ENCODE measurements at places on chromosomes 2 and 18. TPM values are rescaled to one million over a fixed set of nuclear protein-coding genes. Genes with fewer than 3 reads are reported as not detected.

SERPINB12 gene
- total RNA-seq = 0.28 TPM

GAL3ST2 gene
- total RNA-seq = not detected

LAPTM4A gene
- total RNA-seq = 71.0 TPM

TUBA3E gene
- not detected for total RNA-seq

FSIP2 gene
- 0.85 TPM for total RNA-seq

MROH2A gene
- not detected for total RNA-seq

DSG1 gene
- total RNA-seq = 48.9 TPM

RBM44 gene
- total RNA-seq = 0.09 TPM

TMEM17 gene
- total RNA-seq = 2.3 TPM

GAREM2 gene
- total RNA-seq = 0.05 TPM

GBX2 gene
- not detected for total RNA-seq

ATP6V1C2 gene
- total RNA-seq = 0.09 TPM

NEB gene
- 0.07 TPM for total RNA-seq

VWA3B gene
- total RNA-seq = not detected

OTOS gene
- total RNA-seq = not detected

UGT1A9 gene
- total RNA-seq = not detected

YIPF4 gene
- total RNA-seq = 9.1 TPM

SNED1 gene
- total RNA-seq = 0.05 TPM

PMAIP1 gene
- 6.3 TPM for total RNA-seq

DNAH6 gene
- 0.05 TPM for total RNA-seq

CD28 gene
- total RNA-seq = not detected

CMPK2 gene
- not detected for total RNA-seq

KCNIP3 gene
- 0.99 TPM for total RNA-seq

LAMA1 gene
- 14.5 TPM for total RNA-seq

BCL2 gene
- 2.7 TPM for total RNA-seq

IL36A gene
- total RNA-seq = not detected

ALPP gene
- total RNA-seq = not detected

PROKR1 gene
- total RNA-seq = not detected

EIF4E2 gene
- 104 TPM for total RNA-seq

PECR gene
- total RNA-seq = 6.7 TPM

NEURL3 gene
- total RNA-seq = not detected

TRIM43B gene
- total RNA-seq = not detected

All from airway epithelial cell (primary cell).